ENCODE measurements at places on chromosomes 5 and 9.

DNA sequence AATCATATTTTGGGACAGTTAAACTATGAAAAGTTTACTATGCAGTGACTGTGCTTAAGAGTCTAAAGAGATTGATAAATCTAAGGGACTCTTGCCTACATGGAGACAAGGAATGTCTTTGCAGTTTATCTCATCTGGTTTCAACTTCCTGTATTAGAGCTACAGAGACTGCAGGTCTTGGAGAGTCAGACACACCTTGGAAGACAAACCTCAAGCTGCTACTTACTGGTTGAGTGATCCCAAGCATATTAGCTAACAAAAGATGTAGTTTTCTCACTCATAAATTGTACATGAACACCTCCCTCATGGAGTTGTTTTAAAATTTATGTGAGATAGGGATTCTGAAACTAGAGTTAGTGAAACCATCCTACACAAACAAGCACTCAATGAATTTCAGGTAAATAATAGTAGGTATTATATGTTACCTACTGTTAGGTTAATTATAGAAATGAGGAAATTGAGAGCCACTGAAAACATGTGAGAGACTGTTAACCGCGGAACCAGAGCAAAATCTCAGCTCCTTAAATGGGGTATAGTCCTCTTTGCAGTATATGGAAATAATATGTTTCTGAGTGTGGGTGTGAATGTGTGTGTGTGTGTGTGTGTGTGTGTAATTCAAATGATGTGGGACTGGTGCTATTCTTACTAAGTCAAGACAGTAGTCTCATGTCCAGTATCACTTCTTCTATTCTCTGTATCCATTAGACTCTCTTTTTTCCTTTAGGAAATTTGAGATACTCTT is 752.1 kb downstream of the DTWD2 start:
- H3K4me1 ChIP-seq: no peaks in the 10 kb centered on the region
- H3K4me3 ChIP-seq: no peak overlapping the region
- H3K36me3 ChIP-seq: no peaks in the 10 kb centered on the region
- DNase-seq: no peak
- no peaks in the 10 kb centered on the region for H3K27me3 ChIP-seq
- H3K27ac ChIP-seq: no peak overlapping the region

DNA sequence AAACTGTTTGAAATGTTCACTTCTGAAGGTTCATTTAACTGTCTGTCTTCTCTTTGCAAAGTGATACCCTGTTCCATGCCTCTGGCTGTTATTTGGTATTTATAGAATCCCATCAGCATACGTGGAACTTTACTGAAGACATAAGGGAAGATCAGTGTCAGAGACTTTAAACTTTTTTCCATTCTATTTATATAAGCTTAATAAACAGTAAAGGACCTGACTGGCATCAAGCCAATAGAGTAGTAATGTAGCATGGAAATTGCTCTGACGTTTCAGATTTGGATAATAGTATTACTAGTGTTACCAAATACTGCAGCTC is 94.9 kb upstream of the MINAR2 start:
- DNase-seq: no peak
- H3K27ac ChIP-seq: no peak overlapping the region
- no peaks in the 10 kb centered on the region for H3K4me1 ChIP-seq

DNA sequence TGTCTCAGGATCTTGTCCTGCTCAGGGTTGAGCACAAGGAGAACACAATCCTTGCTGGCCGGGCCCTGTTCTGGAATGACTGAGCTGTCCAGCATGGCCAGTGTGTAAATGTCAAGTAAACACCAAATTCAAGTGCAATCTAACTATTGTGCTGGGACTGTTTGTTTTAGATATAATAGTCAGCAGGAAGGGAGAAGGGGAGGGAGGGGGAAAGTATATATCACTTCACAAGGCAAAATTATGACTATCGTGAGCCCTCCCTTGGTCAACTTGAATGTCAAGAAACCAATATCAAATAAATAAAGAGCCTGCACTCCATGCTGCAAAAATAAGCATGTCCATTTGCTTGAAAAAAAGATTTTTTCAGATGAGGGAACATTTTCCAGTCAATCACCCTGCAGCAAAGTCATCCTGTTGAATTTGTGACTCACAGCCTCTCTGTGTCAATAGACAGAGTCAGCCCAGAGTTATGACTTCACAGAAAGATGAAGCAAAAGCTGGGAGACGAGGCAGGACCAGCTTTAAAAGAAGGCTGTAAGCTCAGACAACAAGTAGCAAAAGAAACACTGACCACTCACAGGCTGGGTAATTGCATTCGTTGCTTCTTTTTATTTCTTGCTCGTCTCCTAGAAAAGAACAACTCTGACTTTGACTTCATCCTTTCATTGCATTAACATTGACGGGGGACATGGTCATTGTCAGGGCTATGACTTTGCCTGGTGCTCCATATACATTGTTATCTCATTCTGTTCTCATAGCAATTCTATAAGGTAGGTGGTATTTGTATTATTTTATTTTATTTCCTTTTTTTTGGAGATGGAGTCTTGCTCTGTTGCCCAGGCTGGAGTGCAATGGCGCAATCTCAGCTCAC is 15.3 kb upstream of the KLF4 start:
- H3K27ac ChIP-seq: no peak overlapping the region
- H3K27me3 ChIP-seq: no peaks in the 10 kb centered on the region
- DNase-seq: no peak
- no peak overlapping the region for H3K4me3 ChIP-seq
- H3K4me1 ChIP-seq: no peaks in the 10 kb centered on the region
- H3K36me3 ChIP-seq: no peaks in the 10 kb centered on the region

DNA sequence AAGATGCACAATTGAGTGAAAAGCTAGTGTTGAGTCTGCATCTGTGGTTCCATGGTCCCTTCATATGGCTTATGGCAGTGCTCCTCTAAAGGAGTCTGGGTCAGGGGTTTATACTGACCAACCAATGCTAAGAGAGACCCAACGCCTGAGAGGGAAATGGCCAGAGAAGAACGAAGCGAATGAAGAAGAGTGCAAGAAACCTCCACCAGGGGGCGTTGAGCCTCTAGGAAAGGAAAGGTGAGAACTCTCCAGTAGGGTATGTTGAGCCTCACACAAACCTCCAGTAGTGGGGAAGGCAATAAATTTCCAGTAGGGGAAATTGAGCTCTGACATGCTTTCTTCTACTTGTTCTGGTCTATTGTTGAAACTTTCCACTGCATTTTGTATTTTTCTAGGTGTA is 470.6 kb downstream of the PRDM9 start:
- H3K27me3 ChIP-seq: no peaks in the 10 kb centered on the region
- peaks cover 13% of the 10 kb centered on the region for H3K36me3 ChIP-seq
- DNase-seq: peak; percentile 1
- H3K27ac ChIP-seq: no peak overlapping the region

GRCh38 chr9:85430659-85431338 is 311.0 kb downstream of the AGTPBP1 start:
- no peak overlapping the region for H3K4me3 ChIP-seq
- no peaks in the 10 kb centered on the region for H3K36me3 ChIP-seq
- H3K27ac ChIP-seq: no peak overlapping the region
- DNase-seq: no peak

GRCh38 chr5:458547-459353 is 15.8 kb downstream of the EXOC3 start:
- H3K36me3 ChIP-seq: peaks cover 27% of the 10 kb centered on the region
- H3K27ac ChIP-seq: peak overlapping the region; percentile 98
- peaks cover 74% of the 10 kb centered on the region for H3K4me1 ChIP-seq
- H3K4me3 ChIP-seq: peak overlapping the region; percentile 75
- peak; percentile 71 for DNase-seq
- no peaks in the 10 kb centered on the region for H3K27me3 ChIP-seq

DNA sequence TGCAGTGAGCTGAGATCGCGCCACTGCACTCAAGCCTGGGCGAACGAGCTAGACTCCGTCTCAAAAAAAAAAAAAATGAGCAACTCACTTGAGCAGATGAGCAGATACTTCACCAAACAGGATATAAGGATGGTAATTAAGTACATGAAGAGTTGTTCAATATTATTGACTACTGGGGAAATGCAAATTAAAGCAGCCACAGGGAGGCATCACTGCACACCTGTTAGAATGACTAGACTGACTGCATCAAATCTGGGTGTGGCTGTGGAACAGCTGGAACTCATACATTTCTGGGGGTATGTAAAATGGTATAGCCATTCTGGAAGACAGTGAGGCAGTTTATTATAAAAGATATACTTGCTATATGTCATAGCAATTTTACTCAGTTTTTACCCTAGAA is 93.0 kb downstream of the WNK2 start:
- H3K36me3 ChIP-seq: no peaks in the 10 kb centered on the region
- no peak for DNase-seq
- no peaks in the 10 kb centered on the region for H3K4me1 ChIP-seq
- no peak overlapping the region for H3K27ac ChIP-seq

DNA sequence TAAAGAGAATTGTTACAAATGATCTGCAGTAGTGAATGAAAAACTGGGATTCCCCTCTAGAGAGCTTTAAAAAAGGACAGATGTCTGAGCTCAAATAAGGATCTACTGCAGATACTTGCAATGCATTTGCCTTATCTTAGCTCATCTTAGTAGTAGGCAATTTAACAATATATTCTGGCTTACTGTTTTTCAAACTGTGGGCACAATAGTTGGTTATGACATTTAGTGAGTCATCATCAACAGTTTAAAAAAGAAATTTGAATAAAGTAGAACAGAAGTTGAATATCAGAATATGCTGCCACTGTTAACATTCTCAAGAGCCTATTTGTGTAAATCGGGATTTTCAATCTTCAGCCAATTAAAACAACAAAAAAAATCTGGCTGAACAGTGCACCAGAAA is 6.7 kb upstream of the CAST start:
- H3K4me1 ChIP-seq: peaks cover 34% of the 10 kb centered on the region
- H3K4me3 ChIP-seq: no peak overlapping the region
- peaks cover 75% of the 10 kb centered on the region for H3K27me3 ChIP-seq
- H3K36me3 ChIP-seq: no peaks in the 10 kb centered on the region
- H3K27ac ChIP-seq: no peak overlapping the region

- peaks cover under 1% of the 10 kb centered on the region for H3K27me3 ChIP-seq
- peaks cover 61% of the 10 kb centered on the region for H3K4me1 ChIP-seq
- peak overlapping the region; percentile 89 for H3K27ac ChIP-seq
Measured at GRCh38 chr9:2016408-2017330, 1.5 kb downstream of the SMARCA2 start.

DNA sequence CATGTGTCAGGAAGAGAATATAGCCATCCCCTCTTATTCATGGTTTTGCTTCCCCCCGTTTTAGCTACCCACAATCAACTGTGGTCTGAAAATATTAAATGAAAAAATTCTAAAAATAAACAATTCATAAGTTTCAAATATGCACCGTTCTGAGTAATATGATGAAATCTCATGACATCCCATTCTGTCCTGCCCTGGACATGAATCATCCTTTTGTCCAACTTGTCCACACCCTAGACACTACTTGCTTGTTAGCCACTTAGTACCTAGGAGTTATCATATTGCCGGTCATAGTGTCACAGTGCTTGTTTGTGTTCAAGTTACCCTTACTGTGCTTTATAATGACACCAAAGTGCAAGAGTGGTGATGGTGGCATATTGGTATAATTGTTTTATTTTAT is 113.5 kb downstream of the CAAP1 start:
- peaks cover 7% of the 10 kb centered on the region for H3K27me3 ChIP-seq
- H3K4me3 ChIP-seq: no peak overlapping the region
- peaks cover 3% of the 10 kb centered on the region for H3K36me3 ChIP-seq
- no peak overlapping the region for H3K27ac ChIP-seq

GRCh38 chr5:18968966-18969365 is 1019.0 kb downstream of the CDH18 start:
- no peaks in the 10 kb centered on the region for H3K27me3 ChIP-seq
- DNase-seq: no peak
- H3K4me1 ChIP-seq: no peaks in the 10 kb centered on the region
- no peak overlapping the region for H3K27ac ChIP-seq
- H3K36me3 ChIP-seq: no peaks in the 10 kb centered on the region

Measured in activated T-cell treated with anti-CD3 and anti-CD28 coated beads, Interleukin-2, amount 50 U/mL, for 72 hours (primary cell).